ENCODE measurements at places on chromosomes 1 and 21.
A peak's percentile ranks its signal among the peaks of the same experiment; 100 is the strongest.

- no peak for DNase-seq
Measured at GRCh38 chr1:20956272-20956671, 169.2 kb upstream of the HP1BP3 start.

DNA sequence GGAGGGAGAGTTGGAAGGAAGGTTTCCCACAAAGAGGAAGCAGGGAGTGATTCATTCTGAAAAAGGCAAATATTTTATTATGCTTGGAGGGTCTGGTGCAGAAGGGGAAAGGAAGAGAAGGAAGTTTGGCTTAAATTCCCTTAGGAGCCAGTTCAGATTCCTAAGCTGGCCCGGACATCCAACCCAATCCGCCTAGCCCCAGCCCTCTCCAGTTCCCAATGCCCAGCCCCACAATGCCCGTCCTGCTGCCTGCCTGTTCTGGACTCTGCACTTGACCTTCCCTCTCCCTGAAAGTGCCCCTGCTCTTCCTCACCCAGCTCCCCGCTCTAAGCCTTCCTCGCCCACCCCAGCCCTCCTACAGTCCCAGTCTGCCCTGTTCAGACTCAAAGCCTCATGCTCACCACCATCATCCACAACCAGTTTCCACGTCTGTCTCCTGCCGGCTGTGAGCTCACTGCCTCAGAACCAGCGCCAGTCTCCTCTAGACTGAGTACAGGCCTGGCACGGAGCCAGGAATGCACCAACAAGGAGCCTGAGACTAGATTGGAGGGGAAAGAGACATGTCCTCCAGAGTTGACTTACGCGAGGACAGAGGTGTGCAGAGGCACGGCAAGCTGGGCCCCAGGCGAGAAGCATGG lies 18.9 kb downstream of the CAPN2 start:
- peak; percentile 51 for DNase-seq

GRCh38 chr1:155011437-155012025 lies 8.9 kb downstream of the ZBTB7B start:
- peak; percentile 25 for DNase-seq

DNA sequence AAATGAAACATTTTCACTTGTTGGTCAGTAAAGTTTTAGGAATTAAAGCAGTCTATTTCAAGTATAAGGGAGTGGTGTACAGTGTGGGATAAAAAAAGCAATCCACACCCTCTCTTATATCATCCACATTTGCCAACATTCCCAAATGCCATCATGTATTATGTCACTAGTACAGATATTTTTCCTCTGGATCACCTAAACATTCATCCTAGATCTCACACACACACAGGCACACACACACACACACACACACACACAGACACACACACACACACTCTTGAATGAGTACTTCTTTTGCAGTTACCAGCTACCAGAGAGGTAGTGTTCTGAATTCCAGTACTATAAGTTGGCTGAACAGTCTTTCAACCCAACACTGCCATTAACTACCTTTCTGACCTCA lies 1369.1 kb upstream of the ADGRL4 start:
- no peak for DNase-seq

DNA sequence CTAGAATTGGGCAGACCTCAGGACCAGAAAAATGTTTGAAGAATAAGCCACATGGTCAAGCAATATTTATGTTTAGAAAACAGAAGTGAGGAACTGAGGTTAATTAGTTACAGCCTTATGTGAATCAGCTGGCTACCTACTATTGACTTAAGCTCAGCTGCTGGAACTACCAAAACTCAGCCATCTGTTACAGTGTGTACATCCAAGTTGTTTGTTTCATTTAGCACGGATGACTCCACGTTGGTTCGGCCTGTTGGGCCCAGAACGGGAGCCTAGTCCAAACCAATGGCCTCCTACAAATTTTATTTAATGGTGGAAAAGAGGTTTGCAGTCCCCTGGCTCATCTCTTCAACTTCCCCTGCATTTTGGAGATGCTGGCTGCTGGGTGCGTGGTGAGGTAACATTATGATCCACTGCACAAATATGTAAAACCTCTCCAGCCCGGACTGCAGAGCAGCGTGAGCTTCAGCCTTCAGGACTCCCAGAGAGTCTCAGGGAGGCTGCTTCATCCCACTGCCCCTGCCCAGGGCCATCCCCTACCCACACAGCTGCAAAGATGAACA lies 143.4 kb downstream of the ZZZ3 start:
- DNase-seq, result no peak

DNA sequence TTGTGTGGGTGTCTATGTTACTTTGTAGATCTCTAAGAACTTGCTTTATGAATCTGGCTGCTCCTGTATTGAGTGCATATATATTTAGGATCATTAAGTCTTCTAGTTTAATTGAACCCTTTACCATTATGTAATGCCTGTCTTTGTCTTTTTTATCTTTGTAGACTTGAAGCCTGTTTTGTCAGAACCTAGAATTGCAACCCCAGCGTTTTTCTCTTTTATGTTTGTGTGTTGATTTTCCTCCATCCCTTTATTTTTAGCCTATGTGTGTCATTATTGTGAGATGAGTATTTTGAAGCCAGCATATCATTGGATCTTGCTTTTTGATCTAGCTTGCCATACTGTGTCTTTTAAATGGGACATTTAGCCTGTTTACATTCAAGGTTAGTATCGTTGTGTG lies 573.2 kb downstream of the BRINP3 start:
- no peak for DNase-seq

DNA sequence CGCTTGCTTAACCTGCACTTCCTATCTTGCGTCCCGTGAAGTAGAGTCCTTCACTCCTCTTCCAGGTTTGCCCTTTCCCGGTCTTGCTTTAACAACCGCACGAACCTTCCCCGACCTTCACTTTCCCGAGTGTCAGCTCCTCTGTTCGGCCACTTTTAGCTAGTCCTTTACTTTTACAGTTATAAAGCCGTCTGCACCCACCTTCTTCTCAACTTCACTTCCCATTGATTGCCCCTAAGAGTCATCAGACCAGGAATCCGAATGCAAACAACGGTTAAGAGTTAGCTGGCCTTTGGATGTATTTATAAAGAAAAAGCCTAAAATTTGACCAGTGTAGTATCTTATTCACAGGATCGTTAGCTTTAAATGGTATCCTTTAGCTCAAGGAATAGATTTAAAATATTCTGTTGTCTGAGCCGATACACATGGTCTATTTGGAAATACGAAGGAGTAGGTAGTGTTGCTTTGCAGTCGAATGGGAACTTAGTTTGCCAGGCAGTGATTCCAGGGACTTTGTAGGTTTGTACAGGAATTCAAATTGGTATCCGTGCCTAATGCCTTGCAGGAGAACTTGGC lies 1.4 kb downstream of the PPP2R5A start:
- DNase-seq, result no peak

- DNase-seq, result peak; percentile 54
Measured at GRCh38 chr1:9128520-9129265, at the start of gene GPR157. GPR157 (minus strand) TSS chr1:9129102; CDS start chr1:9129027, 75 bp downstream.

- DNase-seq, result no peak
Measured at GRCh38 chr1:214473862-214474261, 77.5 kb downstream of the PTPN14 start.

DNA sequence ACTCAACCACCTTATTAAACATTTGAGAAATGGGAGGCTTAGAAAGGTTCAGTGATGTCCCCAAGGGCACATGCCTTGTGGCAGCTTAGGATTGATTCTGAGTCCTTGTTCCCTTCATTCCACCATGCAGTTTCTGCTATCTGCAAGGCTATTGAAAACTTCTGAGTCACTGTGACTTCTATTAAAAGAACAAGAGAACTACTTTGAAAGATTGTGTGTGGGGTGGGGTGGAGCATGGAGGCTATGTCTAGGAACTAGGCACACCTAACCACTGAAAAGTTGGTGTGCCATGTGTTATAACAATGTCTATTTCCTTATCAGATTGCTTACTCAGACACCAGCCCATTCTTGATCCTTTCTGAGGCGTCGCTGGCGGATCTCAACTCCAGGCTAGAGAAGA lies 10.8 kb downstream of the MTARC1 start:
- no peak for DNase-seq

DNA sequence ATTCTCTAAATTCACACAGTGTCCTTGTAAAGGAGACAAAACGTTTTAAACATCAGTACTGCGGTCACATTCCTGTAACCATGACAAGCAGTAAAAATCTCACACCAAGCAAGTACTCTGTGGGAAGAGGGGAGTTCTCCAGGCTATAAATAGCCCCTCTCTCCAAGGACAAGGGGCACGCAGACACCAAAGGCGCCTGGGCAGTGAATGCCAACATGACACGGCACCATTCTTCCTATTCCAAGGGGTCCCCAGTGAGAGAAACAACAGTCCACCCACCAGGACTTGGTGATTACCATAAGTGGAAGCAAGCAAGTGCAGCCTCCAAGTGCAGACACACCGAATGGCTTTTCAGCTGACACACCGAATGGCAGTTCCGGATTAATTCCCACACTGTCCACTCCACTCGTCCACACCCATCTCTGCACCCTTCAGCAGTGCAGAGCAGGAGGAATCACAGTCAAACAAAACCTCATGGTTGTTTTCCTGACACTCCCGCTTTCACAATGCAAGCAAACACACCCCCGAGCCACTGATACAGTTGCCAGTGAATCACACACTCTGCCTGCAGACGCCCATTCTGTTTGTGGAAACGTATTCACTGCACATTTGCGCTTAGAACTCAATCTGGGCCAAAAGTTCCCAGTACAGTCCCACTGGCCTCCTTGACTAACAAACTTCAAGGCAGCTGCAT lies 1.8 kb downstream of the PTTG1IP start:
- no peak for DNase-seq

DNA sequence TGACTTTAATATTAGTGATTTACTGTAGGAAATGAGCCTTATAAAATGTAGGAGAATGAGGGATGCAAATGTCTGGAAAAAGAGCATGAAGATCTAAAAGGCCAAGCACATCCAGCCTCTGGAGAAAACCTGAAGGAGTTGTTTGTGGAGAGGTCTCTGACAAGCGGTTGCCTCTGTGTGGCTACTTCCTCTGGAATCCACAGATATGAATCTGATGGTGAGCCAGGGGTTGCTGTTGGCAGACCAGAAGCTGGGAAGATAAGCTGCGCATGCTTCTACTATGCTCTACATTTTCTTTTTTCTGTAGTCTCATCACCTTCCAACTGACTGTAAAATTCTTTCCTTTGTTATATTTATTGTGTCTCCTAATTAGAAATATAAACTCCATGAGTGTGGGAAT lies 248.6 kb downstream of the OLFM3 start:
- DNase-seq, result no peak

- peak; percentile 46 for DNase-seq
Measured at GRCh38 chr1:215004121-215004827, 78.3 kb upstream of the KCNK2 start.

GRCh38 chr1:48109390-48110013 lies 112.3 kb upstream of the TRABD2B start:
- DNase-seq, result no peak

DNA sequence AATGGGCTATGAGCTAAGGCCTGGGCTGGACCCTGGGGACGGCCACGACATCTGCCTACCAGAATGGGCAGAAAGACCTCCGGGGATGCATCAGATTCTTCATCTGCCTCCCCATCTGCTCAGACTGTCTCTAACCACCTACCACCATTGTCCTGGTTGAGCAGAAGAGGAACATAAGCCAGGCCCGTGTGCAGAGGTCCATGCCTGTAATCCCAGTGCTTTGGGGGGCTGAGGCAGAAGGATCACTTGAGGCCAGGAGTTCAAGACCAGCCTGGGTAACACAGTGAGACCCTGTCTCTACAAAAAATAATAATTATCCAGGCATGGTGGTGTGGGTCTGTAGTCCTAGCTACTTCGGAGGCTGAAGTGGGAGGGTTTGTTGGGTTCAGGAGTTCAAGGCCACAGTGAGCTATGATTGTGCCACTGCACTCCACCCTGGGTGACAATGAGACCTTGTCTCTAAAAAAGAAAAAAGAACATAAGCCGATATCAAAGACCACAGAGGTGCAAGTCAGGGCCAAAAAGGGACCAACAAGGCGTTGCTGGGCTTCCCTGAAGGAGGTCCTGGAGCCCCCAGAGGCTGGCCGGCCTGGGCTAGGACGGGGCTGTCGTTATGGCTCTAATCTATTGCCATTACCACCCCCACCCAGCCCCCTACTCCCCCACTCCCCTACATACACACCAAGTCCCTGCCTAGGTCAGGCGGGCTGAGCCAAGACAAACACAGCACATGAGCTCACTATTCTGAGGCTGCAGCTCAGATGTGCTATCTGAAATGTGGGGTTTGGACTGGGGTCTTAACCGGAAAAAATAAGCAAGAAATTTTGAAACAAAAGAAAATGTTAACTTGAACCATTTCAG lies 239.2 kb upstream of the RAB4A start:
- DNase-seq, result no peak

GRCh38 chr1:155514582-155515187 lies 47.9 kb downstream of the ASH1L start:
- no peak for DNase-seq

- DNase-seq, result no peak
Measured at GRCh38 chr1:185776522-185776921, 42.3 kb downstream of the HMCN1 start.

GRCh38 chr1:1421147-1421906 lies at the start of gene ANKRD65:
ANKRD65 (minus strand) TSS chr1:1421276; CDS start chr1:1421005, 271 bp downstream.
- DNase-seq, result no peak

GRCh38 chr1:42165511-42166210 lies 1.1 kb upstream of the GUCA2A start:
- DNase-seq, result peak; percentile 59

DNA sequence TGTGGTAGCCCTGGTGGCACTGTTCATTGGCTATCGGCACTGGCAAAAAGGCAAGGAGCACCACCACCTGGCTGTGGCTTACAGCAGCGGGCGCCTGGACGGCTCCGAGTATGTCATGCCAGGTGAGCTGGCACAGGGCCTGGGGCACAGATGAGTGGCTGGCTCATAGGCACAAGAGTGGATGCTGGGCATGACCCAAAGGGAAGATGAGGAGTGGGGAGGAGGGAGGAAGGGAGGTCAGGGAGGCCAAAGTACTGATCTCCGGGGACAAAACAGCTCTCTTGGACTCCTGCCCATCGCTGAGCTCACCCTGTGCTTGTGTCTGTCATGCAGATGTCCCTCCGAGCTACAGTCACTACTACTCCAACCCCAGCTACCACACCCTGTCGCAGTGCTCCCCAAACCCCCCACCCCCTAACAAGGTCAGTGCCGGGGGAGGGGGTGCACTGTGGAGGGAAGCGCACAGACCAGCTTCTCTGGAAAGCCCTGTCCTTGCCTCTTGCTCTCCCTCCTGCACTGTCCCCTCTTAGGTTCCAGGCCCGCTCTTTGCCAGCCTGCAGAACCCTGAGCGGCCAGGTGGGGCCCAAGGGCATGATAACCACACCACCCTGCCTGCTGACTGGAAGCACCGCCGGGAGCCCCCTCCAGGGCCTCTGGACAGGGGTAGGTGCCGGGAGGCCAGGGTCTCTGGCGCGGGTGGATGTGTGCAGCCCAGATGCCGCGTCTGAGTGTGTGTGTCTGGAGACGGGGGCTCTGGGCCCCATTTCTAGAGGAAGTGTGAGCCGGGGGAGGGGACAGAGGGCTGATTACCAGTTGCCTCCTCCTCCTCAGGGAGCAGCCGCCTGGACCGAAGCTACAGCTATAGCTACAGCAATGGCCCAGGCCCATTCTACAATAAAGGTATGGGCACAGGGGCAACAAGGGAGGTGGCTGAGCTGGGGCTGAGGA lies 7.3 kb upstream of the LRRC71 start:
- peak; percentile 61 for DNase-seq

All from left hindlimb (tissue), 1 donor.